ENCODE measurements at places on chromosomes 3 and 15.

GRCh38 chr3:195001961-195002861, 268.7 kb downstream of the XXYLT1 start:
- DNase-seq = peak; percentile 63

- no peak for DNase-seq
These were observed 59.8 kb upstream of the ZPLD1 start for GRCh38 chr3:102374863-102375634.

- DNase-seq = no peak
These were observed 19.7 kb downstream of the GOLGA6D start for GRCh38 chr15:75302318-75302717.

- no peak for DNase-seq
These were observed 17.6 kb downstream of the CFAP44 start for GRCh38 chr3:113423699-113424098.

- no peak for DNase-seq
These were observed 50.5 kb upstream of the TEX264 start for GRCh38 chr3:51620543-51620942.

GRCh38 chr3:98688363-98688762, 74.8 kb upstream of the ST3GAL6 start:
- no peak for DNase-seq

DNA sequence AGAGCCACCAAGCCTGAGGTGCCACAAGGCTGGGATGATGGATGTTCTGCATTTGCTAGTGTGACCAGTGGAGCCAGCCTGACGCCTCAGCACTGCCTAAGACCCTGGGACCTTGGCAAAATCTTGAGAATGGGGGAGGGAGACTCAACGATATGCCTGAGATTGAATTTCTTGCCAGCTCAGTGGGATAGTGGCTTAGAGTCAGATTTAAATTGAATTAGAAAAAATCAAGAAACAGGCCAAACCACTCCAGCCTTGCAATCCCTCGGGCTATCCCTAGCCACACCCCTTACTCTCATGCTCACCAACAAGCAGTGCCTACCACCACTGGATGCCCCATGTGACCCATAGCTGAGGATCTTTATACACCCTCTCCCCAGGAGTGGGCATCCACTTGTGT, 18.7 kb upstream of the PDE8A start:
- peak; percentile 10 for DNase-seq

DNA sequence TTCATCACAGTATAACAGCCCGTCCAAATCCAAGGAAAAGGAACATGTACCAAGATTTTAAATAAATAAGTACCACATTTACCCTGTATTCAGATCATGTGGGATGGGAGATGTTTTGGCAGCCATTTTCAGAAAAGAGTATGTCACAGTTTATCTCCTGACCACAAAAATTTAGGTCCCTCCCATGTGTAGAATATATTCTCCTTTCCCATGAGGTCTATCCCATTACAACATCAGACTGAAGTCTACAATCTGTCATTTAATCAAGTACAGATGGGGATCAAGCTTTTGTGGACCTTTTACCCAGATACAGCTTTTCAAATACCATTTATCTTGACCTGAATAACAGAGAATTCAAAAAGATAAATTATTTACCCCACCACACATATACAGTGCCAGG, 444.5 kb downstream of the PLOD2 start:
- no peak for DNase-seq

GRCh38 chr3:355622-356021, 159.1 kb downstream of the CHL1 start:
- DNase-seq = no peak

GRCh38 chr3:110101361-110101760, 764.0 kb upstream of the DPPA4 start:
- DNase-seq = no peak

- DNase-seq = no peak
These were observed 36.2 kb downstream of the EHD4 start for GRCh38 chr15:41936155-41936554.

- DNase-seq = no peak
These were observed 8.3 kb downstream of the IFT122 start for GRCh38 chr3:129448186-129448895.

DNA sequence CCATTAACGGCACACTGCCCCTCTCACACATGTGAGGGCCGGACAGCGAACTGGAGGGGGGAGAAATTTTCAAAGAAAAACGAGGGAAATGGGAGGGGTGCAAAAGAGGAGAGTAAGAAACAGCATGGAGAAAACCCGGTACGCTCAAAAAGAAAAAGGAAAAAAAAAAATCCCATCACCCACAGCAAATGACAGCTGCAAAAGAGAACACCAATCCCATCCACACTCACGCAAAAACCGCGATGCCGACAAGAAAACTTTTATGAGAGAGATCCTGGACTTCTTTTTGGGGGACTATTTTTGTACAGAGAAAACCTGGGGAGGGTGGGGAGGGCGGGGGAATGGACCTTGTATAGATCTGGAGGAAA, 1.5 kb downstream of the SOX2 start:
- DNase-seq = no peak

GRCh38 chr3:157104928-157105652, 54.9 kb downstream of the CCNL1 start:
- no peak for DNase-seq

DNA sequence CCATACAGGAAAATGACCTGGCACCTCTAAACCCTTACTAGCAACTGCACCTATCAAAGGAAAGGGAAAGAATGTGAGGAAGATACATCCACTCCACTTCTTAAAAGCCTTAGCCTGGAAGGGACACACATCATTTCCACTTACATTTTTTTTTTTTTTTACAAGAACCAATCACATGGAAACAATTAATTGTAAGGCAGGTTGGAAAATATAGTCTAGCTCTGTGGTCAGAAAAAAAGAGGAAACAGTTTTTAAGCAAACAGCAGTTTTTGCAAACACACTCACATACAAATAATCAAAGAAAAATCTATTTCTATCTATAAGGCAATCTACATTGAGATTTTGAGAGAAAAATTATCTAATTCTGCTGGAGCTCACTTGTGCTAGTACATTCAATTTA, 98.9 kb upstream of the SPRED1 start:
- no peak for DNase-seq

DNA sequence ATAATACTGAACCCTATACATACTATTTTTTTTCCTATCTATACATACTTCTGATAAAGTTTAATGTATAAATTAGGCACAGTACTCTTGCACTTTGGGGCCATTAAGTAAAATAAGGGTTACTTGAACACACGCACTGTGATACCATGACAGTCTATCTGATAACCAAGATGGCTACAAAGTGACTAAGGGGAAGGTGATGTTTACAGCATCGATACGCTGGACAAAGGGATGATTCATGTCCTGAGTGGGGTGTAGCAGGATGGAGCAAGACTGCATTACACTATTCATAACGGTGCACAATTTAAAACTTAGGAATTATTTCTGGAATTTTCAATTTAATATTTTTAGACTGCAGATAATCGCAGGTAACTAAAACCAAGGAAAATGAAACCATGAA, 30.0 kb upstream of the SLC2A2 start:
- no peak for DNase-seq

DNA sequence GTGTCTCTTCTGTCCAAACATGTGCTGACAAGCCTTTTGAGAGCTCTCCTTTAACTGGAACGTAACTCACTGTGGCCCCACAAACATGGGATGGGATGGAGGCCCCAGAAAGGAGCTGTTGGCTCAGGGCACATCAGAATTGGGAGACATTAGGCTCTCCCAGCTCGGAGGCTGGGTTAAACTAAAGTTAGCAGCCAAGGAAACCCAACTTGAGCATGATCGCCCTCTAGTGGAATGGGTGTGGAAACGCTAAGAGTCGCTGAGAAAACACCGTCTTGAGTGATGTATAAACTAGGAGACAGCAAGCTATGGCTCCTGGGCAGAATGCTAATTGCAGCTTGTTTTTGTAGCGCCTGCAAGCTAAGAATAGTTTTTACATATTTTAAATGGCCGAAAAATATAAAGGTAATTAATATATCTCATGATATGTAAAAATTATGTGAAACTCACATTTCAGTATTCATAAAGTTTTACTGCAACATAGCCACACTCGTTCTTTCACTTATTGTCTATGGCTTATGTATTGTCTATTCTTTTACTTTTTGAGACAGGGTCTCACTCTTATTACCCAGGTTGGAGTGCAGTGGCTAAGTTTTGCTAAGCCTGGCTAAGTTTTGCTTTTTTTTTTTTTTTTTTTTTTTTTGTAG, 138.8 kb upstream of the HACD2 start:
- no peak for DNase-seq

DNA sequence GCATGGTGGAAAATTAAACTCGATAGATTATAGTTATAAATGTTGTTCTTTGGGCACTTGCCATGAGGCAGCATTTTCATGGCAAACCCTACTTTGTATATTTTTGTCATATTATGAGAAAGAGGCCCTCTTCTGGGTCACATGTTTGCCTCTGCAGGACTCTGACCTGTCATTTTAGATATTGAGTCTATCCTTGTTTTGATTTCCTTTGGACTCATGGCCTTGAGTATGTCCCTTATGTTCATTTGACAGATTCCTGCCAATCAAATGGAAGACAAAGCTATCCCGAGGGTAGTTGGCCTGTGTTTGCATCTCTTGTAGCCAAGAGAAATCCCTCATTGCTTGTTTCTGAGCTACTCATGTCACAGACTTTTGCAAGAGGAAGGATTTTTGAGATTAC, 226.3 kb downstream of the LPP start:
- no peak for DNase-seq

DNA sequence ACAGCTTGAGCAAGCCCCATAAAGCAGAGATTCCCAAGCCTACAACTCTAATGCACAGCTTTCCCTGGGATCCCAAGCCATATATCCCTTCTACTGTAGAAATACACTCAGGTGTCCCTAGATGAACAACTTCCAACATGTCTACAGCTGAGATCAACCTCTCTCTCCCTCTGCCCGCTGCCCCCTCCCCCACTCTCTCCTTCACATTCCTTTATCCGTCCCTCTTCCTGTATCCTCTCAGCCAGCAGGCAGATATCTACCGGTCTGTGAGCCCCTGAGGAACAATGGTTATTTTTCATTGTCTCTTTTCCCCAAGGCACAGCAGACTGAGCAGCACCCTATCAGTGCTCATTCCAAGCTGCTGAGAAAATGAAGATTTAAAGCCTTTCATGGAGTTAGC, 138.6 kb downstream of the SUCLG2 start:
- DNase-seq = no peak

DNA sequence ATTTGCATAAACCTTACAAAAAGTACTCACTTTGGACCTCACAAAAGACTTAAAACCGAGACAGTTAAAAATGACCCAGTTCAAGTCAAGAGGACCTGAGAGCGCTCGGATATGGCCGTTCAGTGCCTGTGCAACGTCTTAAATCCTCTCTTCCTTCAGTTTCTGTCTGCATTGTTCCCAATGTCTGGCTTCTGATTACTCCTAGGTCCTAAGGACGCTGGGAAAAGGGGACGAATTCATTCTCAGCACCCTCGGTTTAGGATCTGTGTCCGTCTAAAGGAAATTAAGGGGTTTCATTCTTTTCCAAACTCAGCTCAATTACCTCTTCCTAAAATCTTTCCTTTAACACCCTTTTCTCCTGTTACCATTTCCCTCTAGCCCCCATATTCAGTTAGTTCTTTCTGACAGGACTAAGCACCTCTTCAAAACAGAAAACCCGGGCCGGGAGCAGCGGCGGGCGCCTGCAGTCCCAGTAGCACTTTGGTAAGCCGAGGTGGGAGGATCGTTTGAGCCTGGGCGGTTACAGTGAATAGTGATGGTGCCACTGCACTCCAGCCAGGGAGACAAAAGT, 970 bp downstream of the DPPA4 start:
- DNase-seq = no peak

- no peak for DNase-seq
These were observed 6.3 kb downstream of the SH3BP5 start for GRCh38 chr3:15326037-15326436.

GRCh38 chr3:13772885-13773745, 106.8 kb downstream of the WNT7A start:
- no peak for DNase-seq

DNA sequence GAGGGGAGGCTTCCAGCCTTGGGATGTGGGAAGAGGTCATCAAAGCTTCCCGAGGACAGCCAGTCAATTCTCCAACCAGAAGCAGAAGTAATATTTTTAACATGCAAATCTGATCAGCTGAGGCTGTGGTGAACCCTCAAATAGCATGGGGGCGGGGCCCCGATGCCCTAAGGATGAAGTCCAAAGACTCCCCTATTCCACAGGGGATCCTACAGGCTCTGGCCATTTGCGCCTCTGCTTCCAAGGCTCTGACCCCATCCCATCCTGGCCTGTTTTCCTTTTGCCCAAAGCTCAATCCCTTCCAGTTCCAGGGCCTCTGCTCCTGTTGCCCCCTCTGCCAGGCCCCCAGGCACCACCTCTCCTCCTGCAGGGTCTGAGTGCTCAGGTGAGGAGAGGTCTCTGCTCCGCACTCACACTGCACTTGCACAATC, 6.7 kb upstream of the CSK start:
- no peak for DNase-seq

- DNase-seq = no peak
These were observed 23.4 kb downstream of the SPSB4 start for GRCh38 chr3:141074529-141074928.

GRCh38 chr15:73712107-73712506, 27.9 kb downstream of the CD276 start:
- DNase-seq = no peak

DNA sequence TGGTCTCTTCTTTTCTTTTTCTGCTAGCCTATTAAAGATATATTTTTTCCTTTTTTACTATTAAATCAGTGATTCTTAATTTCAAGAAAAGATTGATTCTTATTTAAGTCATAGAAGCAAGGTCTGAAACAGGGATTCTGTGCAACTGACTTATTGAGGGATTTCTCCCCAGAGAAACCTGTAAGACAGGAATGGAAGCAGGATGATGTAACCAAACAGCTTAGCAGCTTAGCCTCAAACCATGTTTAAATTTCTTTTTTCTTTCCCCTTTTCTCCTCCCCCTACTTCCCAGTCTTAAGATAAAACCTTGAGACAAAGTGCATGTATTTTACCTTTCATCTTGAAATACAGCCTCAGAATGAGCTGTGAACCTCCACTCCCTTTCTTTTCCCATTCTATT, 322.8 kb downstream of the NEK10 start:
- DNase-seq = no peak
